Activated CD4-positive, alpha-beta T cell treated with anti-CD3 and anti-CD28 coated beads, Interleukin-2, amount 50 U/mL, for 24 hours (primary cell): ENCODE measurements at places on chromosomes 7 and 10.

DNA sequence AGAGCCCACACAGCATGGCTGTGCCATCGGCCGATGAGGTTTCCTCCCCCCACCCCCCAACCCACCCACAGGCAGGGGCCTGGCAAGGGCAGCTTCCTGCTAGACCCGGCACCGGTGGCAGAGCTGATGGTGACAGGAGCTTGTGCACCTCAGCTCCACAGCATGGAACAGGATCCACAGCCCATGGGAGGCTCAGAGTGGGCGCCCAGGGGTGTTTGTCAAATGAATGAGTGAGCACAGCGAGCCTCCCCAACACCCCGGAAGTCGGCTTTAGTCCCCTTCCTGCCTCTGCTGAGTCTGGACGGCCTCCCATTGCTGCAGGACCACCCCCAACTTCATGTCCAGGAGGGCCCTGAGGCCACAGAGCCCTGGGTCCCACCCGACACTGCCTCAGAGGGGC, 68.9 kb downstream of the PDGFA start:
- no peak for DNase-seq

- no peak for DNase-seq
These were observed 206.8 kb downstream of the TPK1 start for GRCh38 chr7:144629011-144629410.

- peak; percentile 48 for DNase-seq
These were observed 9.9 kb upstream of the SPAG6 start for GRCh38 chr10:22335173-22335933.

- DNase-seq = no peak
These were observed 14.7 kb downstream of the FRA10AC1 start for GRCh38 chr10:93687737-93688136.

GRCh38 chr10:30455816-30456215, 21.8 kb downstream of the MAP3K8 start:
- DNase-seq = no peak

- no peak for DNase-seq
These were observed 49.7 kb upstream of the HECTD2 start for GRCh38 chr10:91360461-91360860.

- no peak for DNase-seq
These were observed 24.5 kb downstream of the CRCP start for GRCh38 chr7:66138994-66139752.

- DNase-seq = no peak
These were observed 30.8 kb upstream of the EIF4H start for GRCh38 chr7:74143383-74143782.

GRCh38 chr10:79492839-79493238, 19.5 kb upstream of the EIF5AL1 start:
- DNase-seq = no peak

DNA sequence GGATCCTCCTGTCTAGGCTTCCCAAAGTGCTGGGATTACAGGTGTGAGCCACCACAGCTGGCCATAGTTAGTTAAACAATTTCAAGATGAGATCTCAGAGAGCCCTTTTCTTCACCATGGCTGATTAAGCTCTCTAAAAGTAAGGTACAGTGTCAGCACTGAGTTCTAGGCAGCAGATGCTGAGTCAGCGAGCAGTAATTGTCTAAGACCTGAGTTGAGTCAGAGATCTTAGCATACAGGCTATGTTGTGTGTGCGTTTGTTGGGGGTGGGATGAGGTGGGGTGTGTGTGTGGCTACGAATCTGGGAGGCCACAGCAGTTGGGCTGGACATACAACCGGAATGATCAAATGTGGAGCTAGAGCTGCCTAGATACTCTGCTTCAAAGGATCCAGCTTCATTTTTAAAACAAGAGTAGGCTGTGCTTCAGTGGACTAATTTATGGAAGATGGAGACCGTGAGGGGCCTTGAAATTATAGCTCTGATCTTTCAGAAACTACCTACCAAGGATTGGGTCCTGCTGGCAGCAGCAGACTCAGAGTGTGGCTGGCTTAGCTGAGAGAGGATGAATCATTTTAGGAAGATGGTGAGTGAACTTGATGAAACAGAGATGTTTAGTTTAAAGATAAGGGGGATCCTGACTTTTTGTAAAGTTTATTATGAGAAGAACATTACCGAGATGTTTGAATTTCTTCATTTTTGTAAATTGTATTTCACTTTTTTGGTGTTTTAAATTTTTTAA, 17.5 kb upstream of the MTPN start:
- no peak for DNase-seq

GRCh38 chr10:75911426-75911825, 480.0 kb downstream of the LRMDA start:
- no peak for DNase-seq

- no peak for DNase-seq
These were observed 207.1 kb upstream of the HDAC9 start for GRCh38 chr7:18288322-18289037.

DNA sequence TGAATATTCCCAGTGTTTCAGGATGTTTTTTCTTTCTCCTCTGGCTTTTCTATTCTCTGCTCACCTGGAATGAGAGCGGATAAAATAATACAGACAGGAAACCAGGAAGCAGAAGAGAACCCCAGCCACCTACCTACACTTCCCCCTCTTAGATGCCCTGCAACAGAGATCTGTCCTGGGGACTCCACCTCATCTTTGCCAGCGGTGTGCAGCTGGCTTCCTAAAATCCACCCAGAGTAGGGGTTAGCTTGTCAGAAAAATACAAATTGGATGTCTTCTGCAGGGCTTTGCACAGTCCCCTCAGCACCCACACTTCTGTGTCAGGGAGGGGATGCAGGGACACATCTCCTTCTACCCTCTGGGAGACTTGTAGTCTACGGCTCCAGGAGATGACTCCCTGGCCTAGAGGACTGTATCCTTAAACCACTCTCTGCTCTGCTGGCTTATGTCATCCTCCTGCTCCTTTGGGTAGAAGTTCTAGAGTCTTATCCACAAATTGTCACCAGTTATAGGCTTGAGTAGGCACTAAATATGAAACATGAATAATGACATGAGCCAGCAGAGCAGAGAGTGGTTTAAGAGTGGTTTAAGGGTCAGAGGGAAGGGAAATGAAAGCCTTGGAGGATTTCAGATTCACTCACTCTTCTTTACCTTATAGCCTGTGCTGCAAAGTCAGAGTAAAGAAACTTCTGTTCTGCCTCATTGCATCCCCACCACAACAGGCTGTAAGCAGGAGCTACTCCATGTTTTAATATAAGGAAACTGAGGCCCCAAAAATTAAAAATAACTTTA, 749.4 kb downstream of the AUTS2 start:
- DNase-seq = no peak
